ENCODE measurements at places on chromosomes 6 and 20.

- DNase-seq, result no peak
Measured at GRCh38 chr20:35398660-35399144, 13.1 kb downstream of the UQCC1 start.

DNA sequence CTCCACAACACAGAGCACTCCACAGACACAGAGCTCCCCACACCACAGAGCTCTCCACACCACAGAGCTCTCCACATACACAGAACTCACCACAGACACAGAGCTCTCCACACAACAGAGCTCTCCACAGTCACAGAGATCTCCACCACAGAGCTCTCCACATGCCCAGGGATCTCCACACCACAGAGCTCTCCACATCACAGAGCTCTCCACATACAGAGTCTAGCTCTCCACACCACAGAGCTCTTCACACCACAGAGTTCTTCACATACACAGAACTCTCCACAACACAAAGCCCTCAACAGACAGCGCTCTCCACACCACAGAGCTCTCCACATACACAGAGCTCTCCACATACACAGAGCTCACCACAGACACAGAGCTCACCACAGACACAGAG is 55.3 kb downstream of the ERMARD start:
- no peak for DNase-seq

GRCh38 chr6:4790158-4790899 is 14.1 kb downstream of the CDYL start:
- peak; percentile 18 for DNase-seq

DNA sequence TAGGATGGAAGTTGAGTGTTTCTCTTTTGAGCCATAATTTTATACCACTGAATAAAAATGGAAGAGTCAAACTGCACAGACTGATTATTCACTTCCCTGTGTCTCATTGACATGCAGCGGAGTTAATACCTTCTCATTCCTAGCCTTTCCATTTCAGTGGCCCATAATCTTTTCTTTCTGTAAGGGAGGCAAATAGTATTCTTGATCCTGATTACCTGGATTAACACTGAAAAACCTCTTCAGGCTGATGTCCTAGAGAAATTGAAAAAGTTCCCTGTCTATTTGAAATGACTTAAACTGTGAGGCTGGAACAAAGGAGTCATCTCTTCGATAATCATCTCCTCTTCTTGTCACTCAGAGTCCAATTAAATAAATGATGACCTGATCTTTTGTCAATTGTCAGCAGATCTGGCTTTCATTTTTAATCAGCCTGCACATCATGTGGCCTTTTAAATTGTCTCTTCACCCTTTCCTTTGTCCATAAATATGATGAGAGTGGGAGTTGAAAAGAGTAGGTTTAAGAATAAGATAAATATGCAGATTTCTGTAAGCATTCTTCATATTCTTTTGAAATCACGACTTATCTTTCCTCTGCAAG is 713.0 kb downstream of the EPM2A start:
- DNase-seq, result no peak

GRCh38 chr6:27321901-27322300 is 9.8 kb upstream of the POM121L2 start:
- no peak for DNase-seq

DNA sequence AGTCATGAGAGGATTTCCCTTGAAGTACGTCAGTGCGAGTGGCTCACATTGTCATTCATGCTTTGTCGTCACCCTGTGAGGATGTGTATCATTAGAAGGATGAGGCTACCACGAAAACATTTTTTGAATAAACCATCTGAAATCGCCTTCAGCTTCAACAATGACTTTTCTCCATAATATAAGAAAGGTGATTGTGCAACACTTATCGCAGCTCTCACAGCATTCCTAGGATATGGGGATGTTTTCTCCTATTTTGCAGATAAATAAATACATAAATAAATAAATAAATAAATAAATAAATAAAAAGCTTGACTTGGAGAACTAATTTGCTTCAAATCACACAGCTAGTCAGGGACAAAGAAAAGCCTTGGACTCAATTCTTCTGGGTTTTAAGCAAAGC is 326.5 kb downstream of the FOXA2 start:
- DNase-seq, result no peak

DNA sequence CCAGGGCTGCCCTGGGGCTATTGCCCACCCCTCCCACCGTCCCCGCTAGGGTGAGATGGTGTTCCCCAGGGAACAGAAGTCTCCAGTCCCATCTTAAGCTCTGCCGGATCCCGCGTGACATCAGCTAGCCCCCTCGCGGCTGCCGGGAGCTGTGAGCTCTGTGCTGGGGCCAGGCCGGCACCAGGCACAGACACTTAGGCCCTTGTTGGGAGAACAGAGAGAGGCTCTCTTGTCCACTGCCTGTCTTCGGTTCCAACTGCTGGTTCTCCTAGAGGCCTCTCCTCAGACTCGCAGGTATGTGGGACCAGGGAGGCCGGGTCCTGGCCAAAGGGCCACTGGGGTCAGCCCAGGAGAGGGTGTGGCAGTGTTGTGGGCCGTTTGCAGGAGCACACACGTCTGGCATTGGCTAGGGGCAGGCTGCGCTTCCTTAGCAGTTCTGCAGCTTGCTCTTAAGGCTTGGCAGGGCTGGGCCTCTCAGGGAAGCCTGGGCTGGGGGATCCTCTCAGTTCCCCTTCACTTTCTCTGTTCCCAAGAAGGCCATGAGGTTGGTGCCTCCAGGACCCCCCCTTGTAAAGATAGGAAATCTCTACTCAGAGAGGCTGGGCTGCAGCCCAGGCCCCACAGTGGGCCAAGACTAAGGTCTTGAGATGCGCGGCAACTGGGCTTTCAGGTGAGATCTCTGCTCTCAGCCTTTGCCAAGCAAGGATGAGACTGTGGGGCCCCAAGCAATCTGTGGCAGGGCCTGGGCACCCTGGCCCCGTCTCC is 6.3 kb downstream of the SGK2 start:
- DNase-seq, result no peak

DNA sequence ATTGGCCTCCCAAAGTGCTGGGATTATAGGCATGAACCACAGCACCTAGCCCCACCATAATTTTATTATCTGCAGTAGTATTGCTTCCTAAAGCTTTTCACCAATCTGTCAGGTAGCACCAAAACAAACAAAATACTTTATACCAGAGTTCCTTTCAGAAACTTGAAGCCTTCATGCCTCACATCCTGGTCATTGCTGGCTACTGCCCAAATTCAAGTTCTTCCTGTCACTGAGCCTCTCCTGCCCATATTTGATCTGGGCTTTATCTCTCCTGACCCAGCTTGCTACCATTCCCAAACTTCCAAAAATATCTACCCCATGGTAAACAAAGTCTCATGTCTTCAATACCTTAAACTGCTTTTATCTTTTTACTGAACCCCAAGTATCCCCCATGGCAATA is 34.9 kb upstream of the DST start:
- DNase-seq, result no peak

Measured in OCI-LY7 (cell line).